ENCODE measurements at places on chromosomes 5 and 9. TPM values are rescaled to one million over a fixed set of nuclear protein-coding genes. Genes with fewer than 3 reads are reported as not detected.

The IRX2 gene
- total RNA-seq = not detected

The ADGRV1 gene
- total RNA-seq = not detected

The NDFIP1 gene
- 87.1 TPM for total RNA-seq

DNA sequence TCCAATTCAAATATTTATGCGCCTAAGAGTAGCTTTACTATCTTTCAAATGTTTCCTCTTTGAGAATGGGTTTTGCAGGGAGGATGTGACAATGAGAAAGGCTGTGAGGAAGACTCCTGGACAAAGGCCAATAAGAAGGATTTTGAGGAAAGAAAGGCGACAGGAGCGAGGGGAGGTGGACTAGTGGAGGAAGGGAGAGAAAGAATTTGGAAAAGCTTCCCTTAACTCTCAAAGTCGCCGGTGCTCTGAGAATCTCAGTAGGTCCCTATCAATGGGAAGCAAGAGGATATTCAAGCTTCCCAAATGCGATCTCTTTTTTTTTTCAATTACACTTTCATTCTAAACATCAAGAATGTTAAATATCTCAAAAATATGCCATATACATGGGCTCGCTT, 2.8 kb upstream of the CDC20B start:
- DNase-seq = no peak

- no peak for DNase-seq
These were observed 2.6 kb upstream of the FOXB2 start for GRCh38 chr9:77016526-77017504.

GRCh38 chr5:132009706-132010405, 1.6 kb downstream of the ACSL6 start:
- peak; percentile 42 for DNase-seq

DNA sequence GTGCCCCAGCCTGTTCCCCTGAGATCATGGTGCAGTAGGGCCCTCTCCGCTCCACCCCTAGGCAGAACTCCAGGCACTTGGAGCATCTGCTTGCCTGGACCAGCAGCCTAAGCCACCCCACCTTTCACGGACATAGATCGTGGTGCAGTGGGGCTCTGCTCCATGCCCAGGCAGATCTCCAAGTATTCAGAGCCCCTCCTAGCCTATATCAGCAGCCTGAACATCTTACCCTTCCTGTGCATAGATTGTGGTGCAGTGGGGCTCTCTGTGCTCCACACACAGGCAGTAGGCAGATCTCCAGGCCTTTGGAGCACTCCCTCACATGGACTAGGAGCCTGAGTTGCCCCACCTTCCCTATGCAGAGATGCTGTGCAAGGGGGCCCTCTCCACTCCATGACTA, 103.0 kb downstream of the GLIS3 start:
- DNase-seq = no peak

Measured in G401 (cell line).